Stimulated activated CD8-positive, alpha-beta memory T cell treated with anti-CD3 and anti-CD28 coated beads, Interleukin-12 subunit alpha, Interleukin-12 subunit beta, amount 100 ng/mL, for 4 hours (primary cell): ENCODE measurements at places on chromosomes 11 and 22.

GRCh38 chr11:134939905-134940304 lies 527.9 kb upstream of the B3GAT1 start:
- DNase-seq, result no peak

DNA sequence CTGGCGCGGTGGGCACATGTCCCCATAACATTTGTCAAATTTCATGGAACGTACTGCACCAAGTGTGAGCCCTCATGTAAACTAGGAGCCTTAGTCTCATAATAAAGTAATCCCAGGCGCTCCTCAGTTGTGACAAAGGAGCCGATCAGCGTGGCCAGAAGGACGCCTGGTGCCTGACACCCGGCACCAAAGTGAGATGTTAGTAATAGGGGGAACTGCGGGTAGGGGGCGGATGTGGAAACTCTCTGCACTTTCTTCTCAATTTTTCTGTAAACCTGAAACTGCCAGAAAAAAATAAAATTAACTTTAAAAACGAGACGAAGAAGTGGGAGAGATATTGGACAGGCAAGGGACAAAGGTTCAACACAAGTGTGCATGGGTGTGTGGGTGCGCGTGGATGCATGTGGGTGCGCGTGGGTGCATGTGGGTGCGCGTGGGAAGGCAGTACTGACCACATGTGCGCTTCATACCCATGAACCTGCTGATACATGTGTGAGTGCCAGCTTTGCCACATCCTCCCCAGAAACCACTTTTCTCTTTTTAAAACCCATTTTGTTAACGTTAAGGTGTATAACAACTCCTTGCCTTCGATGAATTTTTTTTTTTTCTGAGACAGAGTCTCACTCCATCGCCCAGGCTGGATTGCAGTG lies 55.4 kb upstream of the LINC01488 start:
- no peak for DNase-seq

DNA sequence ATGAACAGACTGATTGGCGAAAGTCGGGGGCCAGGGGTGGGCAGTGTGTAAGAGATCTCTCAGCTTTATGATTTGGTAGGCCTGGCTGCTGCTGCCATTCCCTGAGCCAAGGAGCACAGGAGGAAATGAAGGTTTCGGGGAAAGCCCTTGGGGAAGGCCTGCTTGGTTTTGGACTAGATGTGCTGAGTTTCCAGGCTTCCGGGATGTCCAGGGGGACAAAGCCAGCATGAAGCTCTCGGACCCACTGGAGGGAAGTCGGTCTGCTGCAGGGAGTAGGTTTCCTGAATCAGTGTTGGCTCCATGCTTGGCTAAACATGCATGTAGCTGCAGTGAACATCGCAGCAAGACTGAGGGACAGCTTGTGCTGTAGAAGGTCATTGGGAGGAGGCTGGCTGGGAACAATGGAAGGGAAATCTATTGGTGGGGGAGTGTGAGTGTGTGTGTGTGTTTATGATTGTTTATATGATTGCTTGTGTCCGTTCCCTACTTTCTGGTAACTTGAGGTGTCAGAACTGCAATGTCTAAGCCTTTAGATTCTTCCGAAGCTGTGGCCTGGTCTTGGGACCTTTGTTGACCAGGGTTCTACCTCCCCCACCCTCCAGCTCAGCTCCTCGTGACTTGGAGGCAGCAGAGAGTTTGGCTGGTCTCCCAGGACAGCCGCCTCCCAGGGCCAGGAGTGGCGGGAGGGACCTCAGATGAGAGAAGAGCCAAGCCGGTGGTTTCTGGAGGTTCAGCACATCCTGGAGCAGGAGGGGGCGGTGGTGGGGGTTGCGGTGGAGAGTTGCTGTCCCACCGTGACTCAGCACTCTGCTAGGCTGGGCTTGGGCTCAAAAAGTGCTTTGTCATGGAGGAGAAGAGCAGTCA lies 4.0 kb upstream of the FTH1 start:
- no peak for DNase-seq

DNA sequence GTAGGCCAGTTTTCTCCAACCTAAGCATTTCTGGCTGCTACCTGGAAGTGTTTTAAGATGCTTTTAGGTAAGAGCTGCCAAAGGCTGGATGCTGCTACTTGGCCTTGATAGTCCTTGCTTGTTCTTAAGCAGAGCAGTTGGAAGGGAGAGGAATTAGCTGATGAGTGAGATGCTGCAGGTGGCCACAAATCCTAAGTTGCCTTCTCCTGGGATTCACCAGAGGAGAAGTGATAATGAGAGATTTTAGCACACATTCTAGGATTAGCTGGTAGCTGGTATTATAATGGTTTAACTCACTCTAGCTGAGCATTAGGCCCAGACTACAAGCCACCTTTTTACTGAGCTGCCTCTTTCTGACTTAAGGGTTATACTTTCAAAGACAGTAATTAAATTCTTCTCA lies 442.9 kb upstream of the RAG2 start:
- DNase-seq, result no peak

GRCh38 chr11:12377106-12377823 lies at the start of gene PARVA:
PARVA (plus strand) TSS chr11:12377571; CDS start chr11:12377648, 77 bp downstream.
- no peak for DNase-seq

DNA sequence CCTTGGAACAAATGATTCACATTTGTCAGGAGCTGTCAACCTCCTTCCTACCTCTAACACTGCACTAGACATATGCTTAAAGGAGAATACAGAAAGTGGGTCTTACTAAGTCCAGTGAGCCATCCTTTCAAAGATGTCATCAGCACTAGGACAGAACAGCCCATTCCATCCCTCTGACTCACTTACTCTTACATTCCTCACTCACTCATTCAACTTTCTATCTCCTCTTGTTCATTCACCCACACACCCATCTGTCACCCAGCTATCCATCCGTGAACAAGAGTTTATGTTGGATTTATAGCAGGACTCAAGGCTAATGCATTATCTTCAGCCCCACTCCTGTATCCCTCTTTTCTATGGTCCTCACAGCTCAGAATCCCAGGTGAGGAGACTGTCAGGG lies 9.1 kb downstream of the INSC start:
- DNase-seq, result no peak

DNA sequence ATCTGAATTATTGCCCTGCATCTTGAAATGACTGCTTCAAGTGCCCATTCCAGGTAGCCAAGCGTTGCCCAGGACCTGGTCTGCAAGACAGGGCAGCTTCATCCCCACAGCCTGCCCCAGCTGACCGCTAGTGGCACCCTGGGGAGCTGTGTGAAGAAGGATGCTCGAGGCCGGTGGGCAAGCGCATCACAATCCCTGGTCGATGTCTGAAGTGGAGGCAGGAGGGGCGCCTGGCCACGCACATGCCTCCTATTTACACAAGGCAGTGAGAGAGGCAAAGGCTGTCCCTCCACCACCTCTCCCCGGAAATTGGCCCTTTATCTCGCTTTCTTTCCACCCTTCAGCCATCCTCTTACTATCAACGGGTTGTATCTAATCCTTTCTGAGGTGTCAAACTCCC lies 28.1 kb upstream of the PHF21A start:
- no peak for DNase-seq

- no peak for DNase-seq
These were observed 1.5 kb downstream of the FHIP1B start for GRCh38 chr11:6232899-6233298.

DNA sequence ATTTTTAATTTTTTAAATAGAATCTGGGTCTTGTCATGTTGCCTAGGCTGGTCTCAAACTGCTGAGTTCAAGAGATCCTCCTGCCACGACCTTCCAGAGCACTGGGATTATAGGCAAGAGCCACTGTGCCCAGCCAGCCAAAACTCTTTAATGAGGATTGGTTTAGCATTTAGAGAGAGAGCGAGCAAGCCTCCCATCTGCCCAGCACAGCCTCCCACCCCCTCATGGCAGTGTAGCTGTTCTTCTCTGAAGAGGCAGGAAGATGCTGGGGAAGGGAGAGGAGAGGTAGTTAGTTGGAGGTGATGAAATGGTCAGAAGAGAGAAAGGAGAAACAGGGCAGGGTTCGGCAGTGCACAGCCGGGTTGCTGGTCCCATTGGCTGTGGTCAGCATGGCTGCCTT lies 105.7 kb downstream of the SCN3B start:
- DNase-seq, result no peak

DNA sequence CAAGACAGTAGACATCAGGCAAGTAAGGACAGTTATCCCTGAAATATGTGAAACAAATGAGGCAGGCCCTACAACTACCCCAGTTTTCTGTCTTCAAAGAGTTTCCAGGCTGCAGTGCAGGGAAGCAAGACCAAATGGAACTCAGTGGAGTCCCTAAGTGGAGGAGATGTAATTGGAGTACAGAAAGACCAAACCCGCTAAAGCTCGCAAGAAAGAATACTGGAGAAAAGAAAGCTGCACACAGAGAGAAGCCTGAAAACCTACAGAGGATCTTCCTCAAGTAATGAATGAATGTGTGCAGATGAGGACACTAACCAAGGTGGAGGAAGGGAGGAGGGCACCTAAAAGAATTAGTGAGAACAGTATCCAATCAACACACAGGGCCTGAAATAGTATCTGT lies 1.3 kb upstream of the OR56A3 start:
- no peak for DNase-seq

DNA sequence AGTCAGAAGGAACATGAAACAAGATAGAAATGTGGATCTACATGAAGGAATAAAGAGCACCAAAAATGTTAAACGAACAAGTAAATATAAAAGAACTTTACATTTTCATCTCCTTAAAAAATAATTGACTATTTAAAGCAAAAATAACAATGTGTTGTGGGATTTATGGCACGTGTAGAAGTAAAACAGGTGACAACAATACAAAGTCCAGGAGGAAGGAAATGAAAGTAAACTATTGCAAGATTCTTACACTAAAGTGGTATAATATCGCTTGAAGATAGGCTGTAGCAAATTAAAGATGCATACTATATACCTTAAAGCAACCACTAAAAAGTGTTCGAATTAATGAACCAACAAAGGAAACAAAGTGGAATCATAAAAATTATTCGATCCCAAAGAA lies 5.5 kb downstream of the VPS37C start:
- DNase-seq, result no peak

- DNase-seq, result no peak
These were observed 3.3 kb downstream of the KCNQ1 start for GRCh38 chr11:2447951-2448650.

GRCh38 chr22:42963231-42963595 lies 51.7 kb downstream of the PACSIN2 start:
- DNase-seq, result no peak

DNA sequence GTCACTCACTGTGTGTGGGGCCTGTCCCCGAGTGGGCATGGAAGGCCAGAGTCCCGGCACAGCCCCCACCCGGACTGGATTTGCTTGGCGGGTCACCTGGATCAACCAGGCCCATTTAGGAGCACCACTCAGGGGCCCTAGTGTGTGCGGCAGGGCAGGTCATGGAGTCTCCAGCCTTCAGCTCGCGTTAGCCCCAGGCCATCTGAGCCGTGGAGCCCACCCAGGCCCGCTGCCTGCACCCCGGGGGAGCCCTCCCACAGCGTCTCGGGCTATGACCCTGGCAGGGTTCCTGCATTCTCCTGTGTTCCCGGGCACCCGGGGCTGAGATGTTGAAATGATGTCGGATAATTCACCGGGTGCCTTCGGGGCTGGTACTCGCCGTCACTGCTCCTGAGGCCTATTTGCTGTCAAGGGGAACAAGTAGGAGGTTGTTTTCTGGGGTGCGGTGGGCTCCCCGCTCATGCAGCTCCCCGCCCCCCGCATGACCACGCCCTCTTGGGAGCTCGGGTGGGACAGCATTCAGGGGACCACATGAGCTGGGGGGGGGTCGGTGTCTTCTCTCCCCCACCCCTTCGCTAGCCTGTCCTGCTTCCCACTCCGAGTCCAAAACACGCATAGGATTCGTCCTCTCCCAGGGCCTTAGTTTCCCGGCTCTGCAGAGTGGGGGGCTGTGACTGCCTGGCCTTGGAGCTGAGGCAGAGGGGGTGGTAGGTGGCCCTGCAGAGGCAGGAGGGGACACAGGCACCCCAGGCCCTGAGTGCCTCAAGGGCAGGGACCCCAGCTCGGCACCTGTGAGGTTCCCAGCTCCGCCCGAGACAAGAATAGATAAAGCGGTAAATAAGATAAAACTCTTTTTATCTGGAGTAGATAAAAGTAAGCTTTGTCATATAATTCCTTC lies 77.2 kb downstream of the KCNQ1 start:
- no peak for DNase-seq

DNA sequence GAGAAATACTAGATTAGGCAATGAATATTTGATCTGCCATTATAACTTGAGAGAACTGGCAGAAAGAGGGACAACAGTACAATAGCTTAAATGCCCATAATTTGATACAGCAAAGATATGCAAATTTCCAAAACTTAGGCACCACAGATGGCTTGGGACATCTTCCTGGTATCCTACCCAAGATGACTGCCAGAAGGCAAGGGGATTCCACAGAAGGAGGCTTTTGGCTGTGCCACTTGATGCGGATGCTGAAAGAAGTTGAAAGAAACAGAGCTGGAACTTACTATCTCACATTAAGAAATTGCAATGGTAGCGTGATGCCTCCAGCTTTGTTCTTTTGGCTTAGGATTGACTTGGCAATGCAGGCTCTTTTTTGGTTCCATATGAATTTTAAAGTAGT lies 216.7 kb downstream of the TTC28 start:
- DNase-seq, result no peak

DNA sequence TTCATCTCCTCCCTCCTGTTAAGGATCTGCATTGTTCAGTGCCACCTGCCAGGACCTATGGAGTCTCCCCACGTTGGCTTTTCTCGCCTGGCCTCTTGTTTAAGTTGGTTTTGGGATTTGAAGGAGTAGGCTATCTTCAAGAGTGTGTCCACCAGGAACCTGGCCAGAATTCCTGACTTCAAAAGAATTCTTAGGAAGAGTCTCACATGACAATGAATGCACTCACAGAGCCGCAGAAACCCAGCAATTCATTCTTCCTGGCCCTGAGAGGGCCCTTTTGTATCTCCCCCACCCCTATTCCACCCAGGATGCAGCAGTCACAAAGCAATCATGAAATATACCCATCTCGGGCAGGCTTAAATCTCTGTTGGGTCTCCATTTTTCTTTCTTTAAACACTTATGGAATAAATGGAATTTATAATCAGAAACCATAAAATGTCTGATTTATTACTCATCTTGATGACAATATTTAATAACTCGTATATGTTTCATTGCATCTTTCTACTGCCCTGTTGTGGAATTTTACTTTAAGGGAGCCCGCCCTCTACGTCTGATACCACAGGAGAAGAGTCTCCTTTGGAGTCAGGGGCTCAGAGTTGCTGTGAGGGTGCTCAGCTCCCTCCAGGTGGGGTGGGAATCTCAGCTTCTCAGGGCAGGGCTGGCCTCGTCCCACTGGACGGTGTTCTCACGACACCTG lies 507.0 kb downstream of the NTM start:
- no peak for DNase-seq

DNA sequence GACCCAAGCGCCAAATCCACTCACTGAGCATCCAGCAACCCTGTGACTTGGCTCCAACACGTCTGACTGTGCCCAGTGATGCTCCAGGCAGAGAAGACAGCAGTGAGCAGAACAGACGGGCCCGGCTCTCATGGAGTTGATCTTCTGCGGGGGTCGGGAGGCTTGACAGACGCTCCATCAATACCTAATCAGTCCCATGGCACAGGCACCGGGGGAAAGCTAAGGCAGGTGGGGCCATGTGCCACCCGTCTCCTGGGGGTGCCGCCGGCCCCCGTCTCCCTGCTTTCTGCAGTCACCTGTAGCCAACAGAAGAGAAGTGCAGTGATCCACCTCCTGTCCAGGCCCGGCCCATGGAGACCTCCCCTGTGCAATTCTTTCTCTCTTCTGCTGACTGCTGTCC lies 47.5 kb downstream of the LINC01488 start:
- no peak for DNase-seq

GRCh38 chr22:27986459-27986858 lies 67.4 kb upstream of the PITPNB start:
- DNase-seq, result no peak

GRCh38 chr11:62974848-62975522 lies 9.8 kb downstream of the SLC22A6 start:
- DNase-seq, result no peak
